ENCODE measurements at places on chromosomes 11 and 22.

- DNase-seq: no peak
Observed at GRCh38 chr11:44310463-44311272, 729 bp upstream of the ALX4 start.

DNA sequence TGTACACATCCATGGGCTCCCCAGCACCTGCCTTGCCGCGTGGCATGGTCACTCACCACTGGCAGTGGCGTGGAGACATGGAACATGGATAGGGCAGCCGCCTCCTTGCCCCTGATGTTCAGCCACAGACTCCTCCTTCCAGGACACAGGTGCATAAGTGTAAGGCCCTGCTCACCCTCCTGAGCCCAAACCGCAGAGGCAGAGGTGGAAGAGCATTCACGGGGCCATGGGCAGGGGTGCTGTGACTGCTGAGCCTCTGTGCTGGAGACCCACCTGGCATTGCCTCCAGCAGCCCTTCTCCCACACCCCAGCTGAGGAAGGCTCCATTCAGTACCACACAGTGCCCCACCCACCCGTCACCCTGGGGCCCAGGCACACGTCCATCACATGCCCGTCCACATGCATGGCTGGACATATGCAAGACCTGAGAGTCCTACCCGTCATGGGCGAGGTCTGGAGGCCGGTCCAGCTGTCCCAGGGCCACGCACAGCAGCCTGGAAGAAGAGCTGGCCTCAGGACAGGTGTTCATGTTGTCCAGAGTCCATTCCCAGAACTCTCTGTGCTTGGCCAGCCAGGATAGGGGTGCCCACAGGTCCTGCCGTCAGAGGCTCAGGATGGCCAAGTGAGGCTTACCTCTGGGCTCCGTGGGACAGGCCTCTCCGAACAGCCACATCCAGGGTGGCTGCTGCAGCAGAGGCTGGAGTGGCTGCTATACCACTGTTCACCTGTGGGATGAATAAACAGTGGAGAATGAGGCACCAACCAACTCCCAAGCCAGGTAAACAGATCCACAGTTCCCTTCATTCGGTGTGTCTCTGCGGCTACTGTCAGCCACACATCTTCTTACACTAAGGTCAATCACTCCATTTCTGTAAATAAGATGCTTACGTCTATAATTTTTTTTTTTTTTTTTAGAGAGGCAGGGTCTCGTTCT is 1.7 kb upstream of the TUBGCP6 start:
- DNase-seq: no peak

- DNase-seq: no peak
Observed at GRCh38 chr22:50545522-50546325, at the start of gene KLHDC7B. Gene KLHDC7B, plus strand, starts transcription at chr22:50545899. Its CDS starts 345 bp downstream, at chr22:50546244.

- DNase-seq: no peak
Observed at GRCh38 chr22:48018346-48018745, 1255.9 kb downstream of the TBC1D22A start.

- no peak for DNase-seq
Observed at GRCh38 chr11:118552341-118552740, 13.4 kb downstream of the IFT46 start.

GRCh38 chr11:122494221-122494620 is 161.3 kb upstream of the UBASH3B start:
- DNase-seq: no peak

- DNase-seq: no peak
Observed at GRCh38 chr11:82792319-82792718, 58.7 kb upstream of the FAM181B start.

DNA sequence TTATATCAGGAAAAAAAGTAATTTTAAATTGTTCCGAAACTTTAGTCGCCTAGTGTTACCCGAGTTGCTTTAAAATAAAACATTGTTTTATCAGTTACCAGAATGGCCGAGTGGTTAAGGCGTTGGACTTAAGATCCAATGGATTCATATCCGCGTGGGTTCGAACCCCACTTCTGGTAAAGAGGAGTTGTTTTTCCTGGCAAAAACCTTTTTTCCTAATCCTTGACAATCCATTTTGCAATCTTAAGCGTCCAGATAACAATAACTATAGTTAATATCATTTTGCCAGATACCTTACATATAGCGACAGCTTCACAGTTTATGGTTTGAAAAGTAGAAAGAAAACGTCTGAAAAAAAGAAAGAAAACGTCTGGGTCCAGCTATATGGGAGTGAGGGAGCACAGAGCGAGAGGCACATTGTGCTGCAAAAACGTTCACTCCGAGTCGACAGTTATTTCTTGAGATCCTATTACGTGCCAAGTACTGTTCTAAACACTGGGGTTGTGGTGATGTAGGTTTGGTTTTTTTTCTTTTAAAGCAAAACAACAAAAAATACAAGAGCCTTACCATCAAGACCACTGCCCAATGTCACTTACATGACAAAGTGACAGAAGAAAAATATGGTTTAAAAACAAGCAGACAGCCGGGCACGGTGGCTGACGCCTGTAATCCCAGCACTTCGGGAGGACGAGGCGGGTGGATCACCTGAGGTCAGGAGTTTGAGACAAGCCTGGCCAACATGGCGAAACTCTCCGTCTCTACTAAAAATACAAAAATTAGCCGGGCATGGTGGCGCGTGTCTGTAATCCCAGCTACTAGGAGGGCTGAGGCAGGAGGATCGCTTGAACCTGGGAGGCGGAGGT is 40.6 kb downstream of the OR4D9 start:
- DNase-seq: no peak

- no peak for DNase-seq
Observed at GRCh38 chr11:106475181-106475580, 397.7 kb downstream of the AASDHPPT start.

Data from thymus (tissue), 14 donors.